Non-pigmented ciliary epithelial cell (primary cell): ENCODE measurements at places on chromosomes 6 and 20.

DNA sequence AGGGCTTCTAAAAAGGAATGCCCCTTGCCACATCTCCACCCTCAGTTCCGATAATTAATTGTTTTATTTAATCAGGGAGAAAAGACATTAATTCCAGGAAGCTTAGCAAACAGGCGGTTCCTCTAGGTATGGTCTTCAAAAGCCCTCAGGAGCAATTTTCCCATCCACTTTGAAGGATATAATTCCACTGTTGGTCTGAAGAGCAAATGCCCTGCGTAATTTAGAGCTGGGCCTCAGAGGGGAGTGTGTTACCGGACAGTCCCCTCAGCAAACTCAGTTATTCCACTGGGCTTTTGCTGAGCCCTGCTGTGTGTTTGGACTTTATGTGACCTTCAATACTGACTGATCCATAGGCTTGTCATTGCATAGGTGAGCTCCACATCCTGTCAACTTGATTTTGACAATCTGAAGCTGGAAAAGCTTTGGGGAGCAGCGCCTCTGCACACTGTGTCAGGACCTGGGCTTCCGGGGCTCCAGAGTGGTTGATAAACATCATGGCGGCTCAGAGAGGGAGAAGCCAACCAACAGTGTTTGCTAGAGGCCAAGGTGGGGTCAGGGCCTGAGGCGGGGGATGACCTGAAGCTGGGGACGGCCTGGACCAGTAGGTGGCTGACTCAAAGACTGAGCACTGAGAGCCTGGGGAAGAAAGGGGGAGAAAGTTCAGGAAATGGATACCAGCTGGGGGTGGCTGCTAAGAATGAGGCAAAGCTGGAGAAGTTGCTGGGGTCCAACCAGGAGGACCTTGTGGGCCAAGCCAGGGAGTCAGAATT is 43.5 kb downstream of the PPP1R14C start:
- no peak for DNase-seq

DNA sequence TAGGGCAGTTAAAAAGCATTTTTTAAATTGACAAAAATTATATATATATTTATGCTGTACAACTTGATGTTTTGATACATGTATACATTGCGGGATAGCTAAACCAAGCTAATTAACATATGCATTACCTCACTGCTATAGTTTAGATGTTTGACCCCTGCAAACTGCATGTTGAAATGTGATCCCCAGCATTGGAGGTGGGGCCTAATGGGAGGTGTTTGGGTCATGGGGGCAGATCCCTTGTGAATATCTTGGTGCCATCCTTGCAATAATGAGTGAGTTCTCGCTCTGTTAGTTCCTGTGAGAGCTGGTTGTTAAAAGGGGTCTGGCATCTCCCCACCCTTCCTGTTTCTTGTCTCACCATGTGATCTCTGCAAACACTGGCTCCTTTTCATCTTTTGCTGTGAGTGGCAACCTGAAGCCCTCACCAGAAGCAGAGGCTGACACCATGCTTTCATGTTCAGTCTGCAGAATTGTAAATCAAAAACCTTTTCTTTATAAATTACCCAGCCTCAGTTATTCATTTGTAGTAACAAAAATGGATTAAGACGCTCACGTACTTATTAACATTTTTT is 111.8 kb downstream of the MCHR2 start:
- DNase-seq: no peak

DNA sequence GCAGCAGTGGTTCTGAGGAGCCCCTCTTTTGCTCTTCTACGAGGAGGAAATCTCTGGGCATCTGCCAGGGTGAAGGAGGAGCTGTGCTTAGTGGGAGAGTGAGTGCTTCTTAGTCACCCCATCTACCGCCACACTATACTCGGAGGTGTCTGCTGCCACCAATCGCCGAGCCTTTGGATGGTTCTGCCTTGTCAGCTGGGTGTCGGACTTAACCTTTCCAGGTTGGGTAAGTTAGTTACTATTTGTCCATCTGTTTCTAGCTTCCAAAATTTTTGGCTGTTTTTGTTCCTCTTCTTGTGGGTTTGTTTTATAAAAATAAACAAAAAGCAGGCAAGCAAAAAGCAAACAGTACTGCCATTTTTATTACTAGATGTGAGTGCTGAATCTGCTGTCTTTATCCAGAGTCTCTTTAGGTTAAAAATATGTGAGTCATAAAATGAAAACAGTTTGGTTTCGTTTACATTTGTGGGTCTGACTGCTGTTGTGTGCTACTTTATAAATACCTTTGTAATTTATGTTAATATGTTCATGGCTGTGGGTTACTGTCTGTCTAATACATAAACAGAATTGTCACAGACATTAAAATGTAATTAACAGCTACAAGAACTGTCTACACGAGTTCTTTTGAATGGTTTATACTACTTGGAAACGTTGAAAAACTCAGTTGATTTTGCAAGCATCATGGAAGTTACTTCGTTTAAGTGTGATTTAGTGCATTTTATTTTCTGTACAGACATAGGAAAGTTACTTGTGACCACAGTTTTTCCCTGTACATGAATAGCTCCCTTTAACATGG is 89.2 kb downstream of the ARID1B start:
- no peak for DNase-seq

- DNase-seq: no peak
Observed at GRCh38 chr6:37188962-37189510, 19.1 kb downstream of the PIM1 start.

GRCh38 chr20:61640131-61640870 is 388.2 kb downstream of the CDH4 start:
- DNase-seq: no peak

GRCh38 chr6:69594405-69594804 is 202.4 kb downstream of the LMBRD1 start:
- no peak for DNase-seq

DNA sequence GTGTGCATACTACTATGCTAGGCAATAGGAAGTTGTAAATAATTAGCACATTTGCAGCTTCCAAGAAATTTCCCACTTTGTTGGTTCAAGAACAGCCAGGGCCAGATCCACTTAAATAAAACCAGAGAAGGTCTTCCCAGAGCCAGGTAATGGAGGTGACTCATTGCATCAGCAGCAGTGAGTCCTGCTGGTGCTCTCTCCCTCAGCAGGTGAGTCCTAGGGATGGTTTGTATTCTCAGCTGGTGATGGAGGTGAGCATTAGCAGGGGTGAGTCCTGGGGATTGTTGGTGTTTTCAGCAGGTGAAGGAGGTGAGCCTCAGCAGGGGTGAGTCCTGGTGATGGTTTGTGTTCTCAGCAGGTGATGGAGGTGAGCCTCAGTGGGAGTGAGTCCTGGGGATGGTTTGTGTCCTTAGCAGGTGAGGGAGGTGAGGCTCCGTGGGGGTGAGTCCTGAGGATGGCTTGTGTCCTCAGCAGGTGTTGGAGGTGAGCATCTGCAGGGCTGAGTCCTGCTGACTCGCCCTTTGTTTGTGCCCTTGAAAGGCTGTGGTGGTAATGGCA is 232.8 kb upstream of the EXOC2 start:
- DNase-seq: no peak

DNA sequence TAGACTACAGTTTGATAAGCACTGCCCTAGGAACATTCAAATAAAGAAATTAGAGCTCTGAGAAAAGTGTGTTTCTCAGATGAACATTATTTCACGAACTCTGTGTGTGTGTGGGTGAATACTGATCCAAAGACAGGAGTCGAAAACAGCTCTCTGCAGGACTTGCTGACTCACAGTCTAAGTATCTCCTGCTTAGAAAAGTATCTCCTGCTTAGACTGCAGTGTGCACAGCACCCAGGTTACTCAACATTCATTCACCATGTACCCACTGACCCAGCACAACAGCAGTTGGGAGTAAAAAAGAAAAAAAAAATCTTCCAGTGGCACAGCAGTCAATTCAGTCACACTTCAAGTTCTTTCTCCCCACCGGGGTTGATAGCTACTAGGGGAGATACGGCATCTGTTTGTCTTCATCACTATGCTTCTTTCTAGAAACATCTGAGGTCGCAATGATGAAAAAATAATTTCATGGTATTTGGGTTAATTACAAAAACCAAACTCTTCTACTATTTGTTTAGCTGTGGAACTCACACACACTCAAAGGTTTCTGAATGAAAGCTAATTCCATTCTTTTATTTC is 48.0 kb downstream of the GCLC start:
- DNase-seq: peak; percentile 88

GRCh38 chr6:149285626-149286025 is 31.9 kb upstream of the TAB2 start:
- no peak for DNase-seq
